Lower leg skin (tissue), 4 donors: ENCODE measurements at places on chromosomes 7 and 10. TPM values are rescaled to one million over a fixed set of nuclear protein-coding genes. Genes with fewer than 3 reads are reported as not detected.

Gene PON2
- 81.1 TPM for total RNA-seq

Gene C7orf25
- total RNA-seq, result 5.9 TPM

Gene FKBP6
- not detected for total RNA-seq

Gene OPN1SW
- not detected for total RNA-seq

Gene NANOS1
- 1.1 TPM for total RNA-seq
